ENCODE measurements at places on chromosomes 12 and 14.

DNA sequence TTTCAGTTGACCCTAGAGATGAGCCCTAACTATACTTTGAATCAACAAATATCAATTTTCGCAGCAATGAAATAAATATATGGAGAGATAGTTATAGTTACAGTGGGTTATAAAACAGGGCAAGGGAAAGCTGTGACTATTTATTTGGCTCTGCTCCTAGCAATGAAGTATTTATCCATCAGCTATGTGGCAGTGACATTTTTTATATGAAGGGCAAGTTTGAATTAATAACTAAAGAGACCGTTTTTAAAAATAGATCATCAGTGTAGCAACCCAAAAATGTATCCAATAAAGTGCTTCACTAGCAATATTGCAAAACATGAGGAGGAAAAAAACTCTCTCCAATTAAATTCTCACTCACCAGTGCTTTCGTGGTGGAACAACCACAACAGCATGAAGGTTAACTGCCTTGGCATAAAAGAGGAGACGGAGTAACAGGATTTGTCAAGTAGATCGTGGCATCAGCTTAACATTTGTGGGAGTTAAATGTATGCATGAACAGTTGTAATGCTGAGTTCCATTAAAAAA, 58.1 kb upstream of the NUDT4 start:
- DNase-seq = no peak

DNA sequence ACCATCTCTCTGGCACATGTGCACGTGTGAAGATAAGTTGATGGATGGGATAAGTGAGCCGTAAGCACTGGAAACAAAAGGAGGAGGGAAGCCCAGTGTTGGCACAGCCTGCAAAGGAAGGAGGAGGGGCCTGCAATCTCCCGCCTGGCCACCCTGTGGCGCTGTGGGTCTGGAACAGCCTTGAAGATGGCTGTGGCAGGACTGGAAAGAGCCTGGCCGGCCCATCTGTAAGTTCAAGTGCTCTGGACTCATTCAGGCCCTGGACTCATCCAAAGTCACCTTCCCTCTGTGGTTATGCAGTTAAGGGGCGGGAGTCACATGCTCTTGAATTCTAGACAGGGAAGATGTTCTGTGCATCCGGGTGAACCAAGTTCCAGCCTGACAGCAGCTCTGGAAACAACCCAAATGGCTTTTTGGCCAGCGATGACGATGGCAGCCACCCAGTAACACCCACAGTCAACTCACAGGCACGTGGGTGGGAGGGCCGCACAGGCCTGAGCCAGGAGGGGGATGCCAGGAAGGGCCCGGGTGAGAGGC, 50.4 kb downstream of the CHGA start:
- no peak for DNase-seq

- DNase-seq = no peak
These were observed 64.8 kb downstream of the HECTD4 start for GRCh38 chr12:112317481-112317880.

- DNase-seq = peak; percentile 41
These were observed 6.5 kb downstream of the NFE2 start for GRCh38 chr12:54294152-54294952.

- no peak for DNase-seq
These were observed 241.2 kb upstream of the G2E3 start for GRCh38 chr14:30317729-30318128.

Measured in T-helper 9 cell (primary cell).